Omental fat pad (tissue), 4 donors: ENCODE measurements at places on chromosomes 5 and 9.
A peak's percentile ranks its signal among the peaks of the same experiment; 100 is the strongest.

DNA sequence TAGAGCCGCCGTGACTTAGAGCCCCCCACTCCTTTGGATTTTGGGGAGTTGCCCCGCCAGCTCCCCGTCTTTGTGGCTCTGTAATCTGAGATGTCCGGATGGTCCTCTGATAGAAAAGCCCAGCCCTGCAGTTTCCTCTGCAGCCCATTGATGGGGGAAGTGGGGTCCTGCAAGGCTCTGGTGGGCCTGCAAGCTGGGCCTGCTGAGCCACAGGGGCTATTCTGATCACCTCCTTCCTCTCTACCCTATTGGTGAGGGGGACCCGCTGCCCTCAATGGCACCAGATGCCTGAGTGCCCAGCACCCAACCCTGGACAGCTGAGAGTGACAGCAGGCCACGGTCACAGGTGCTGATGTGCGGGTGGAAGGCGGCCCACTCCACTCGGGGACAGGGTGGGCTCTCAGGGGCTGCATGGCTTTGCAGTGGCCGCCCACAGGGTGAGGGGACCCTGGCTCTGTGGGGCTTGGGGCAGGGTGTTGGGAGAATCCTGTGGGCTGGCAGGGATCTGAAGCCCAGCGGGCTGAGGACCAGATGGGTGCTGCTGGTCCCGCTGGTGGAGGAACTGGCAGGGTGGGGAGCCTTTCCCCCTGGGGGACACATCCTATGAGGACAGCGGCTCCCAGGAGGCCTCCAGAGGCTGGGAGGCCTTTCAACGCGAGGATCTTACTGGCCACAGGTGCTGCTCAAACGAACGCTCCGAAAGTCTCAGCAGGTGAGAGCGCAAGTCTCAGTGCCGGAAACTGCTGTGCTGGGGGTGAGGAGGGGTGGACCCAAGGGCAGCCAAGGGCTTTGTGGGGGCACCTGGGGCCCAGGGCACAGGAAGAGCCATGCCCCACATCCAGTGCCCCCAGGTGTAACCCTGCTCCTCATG, 30.0 kb upstream of the LPCAT1 start:
- DNase-seq: no peak

DNA sequence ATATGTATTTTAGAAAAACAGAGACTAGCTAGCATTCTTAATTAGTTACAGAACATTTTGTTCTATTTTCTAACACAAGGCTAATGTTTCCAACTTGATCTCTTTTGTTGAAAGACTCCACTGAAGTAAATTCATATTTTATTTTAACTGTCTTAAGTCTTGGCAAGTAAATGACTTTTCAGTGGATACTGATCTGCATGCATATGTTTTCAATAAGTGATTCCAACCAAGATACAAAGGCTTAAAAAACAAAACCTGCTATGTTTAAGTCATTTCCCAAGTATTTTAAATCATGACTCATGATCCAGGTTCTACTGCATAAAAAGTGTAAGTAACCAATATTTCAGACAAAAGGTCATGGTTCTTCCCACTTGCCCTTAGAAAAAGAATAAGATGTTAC, 5.7 kb downstream of the CDO1 start:
- no peak for DNase-seq

- DNase-seq: no peak
Observed at GRCh38 chr5:1278656-1279442, 16.0 kb downstream of the TERT start.

DNA sequence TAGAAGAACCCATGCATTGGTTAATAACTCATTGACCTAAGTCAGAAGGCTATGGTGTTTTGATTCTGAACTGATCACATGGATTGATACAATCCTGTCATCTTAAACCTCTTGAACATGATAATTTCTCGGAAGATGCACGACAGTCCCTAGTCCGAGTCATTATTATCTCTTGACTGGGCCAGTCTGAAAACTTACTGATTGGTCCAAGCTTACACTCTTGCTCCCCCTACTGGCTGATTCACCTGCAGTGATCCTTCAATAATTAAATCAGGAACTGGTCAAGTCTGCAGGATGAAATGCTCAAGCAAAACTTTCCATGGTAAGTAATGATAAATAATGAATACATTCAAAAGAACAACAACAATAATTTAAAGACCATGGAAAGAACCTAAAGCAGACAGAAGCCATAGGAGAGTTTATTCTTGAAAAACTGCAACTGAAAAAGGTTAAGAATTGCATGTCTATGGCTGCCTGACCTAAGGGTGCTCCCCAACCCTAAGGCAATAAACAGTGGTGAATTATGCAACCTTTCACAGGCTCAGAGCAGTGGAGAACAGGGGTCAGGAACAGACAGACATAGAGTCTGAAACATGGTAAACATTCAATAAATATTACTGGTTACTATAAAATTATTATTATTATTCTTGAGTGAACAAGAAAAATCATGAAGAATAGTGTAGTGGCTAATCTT, 79.3 kb downstream of the BRINP1 start:
- DNase-seq: peak; percentile 48

DNA sequence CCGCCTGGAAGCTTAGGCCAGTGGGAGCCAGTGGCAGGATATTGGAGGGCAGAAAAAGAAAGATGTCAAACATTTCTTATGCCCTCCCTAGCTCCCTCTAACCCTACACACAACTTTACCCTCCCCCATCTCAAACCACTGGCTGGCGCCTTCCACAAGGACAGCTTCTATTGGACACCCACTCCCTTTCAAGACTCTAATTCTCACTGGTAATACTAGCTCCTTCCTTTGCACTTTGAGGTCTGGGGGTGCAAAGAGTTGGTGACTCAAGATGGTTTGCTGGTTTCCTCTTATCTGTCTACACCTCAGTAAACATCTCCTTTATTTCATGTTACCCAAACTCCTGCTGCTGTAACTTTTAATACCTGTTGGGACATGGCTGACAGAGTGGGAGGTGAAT, 11.6 kb upstream of the ITGA1 start:
- no peak for DNase-seq

DNA sequence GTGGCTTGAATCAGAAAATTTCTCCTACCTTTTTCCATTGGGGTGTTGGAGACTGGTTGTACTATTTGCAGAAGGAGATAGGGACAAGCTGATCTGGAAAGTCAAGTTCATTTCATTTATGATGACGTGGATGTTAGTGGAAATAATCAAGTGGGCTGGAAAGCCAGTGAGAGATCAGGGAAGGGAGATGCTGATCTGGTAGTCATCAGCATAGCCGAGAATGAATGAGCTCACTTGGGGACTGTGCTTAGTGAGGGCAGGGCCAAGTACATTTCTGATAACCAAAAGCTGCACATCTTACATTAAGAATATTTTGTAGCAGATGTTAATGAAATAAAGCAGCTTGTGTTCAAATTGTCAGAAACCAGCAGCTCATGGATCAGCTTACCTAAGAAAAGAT, 12.1 kb downstream of the MAN2A1 start:
- no peak for DNase-seq

DNA sequence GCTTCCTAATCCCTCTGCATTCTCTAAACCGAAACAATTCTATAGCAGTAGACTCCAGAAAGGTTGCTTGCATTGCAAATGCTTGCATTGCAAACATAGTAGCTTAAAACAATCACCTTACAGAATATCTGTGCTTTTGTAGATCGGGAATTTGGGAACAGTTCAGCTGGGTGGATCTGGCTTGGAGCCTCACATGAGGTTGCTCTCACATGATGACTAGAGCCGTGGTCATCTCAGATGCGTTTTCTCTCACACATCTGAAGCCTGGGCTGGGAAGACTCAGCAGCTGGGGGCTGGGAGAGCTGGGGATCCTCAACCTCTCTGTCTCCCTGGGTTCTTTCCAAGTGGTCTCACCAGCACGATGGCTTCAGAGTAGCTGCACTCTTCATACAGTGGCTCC, 127.8 kb downstream of the MSX2 start:
- no peak for DNase-seq

GRCh38 chr9:137678202-137678601, 59.4 kb downstream of the EHMT1 start:
- DNase-seq: no peak

- no peak for DNase-seq
Observed at GRCh38 chr5:87243161-87243844, 24.4 kb upstream of the RASA1 start.

DNA sequence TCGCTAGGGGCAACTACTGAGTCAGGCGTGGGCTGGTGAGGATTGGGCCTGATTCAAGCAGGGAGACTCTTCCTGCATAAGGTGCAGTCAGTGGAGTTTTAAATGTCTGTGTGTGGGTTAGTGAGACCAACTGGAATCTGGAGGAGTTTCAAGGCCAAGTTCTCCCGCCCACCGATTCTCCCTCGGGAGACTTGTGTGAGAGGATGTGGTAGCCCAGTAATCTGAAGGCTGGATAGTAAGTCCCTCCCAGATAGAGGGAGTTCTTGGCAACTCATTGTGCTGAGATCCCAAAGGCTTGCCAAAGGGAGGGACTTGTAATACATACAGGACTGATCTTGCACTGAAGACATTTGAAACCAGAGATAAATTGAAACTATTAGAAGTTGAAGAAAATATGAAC, 51.8 kb downstream of the WDR36 start:
- DNase-seq: no peak
